ENCODE measurements at places on chromosomes 16 and 17.

DNA sequence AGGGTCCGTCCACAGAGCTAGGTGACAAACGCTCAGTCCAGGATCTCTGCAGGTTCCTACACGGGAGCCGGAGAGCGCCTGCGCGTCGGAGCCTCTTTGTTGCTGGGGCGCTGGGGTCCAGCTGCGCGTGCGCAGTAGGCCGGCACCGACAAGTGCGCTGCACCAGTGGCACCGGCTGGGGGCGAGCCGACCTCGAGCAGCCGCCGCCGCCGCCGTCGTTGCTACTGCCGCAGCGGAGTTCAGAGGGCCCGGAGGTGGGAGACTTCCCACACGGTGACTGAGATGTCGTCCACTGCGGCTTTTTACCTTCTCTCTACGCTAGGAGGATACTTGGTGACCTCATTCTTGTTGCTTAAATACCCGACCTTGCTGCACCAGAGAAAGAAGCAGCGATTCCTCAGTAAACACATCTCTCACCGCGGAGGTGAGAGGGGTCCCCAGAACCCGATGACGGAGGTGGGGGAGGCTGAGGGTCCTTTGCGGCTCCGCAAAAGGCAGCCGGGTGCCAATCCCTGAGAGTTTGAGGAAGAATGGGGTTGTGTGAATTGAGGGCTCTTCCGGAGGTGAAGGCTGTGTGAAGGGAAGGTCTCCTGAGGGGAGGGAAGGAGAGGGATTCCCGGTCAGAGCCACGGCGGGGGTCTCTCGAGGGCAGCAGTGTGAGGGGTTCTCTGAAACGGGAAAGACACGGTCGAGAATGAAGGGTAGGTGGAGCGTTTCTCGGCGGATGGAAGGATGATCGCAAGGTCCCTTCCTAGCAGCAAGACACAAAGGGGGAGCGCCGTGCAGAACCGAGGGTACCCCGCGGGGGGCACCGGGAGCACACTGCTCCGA, at the start of gene GDPD1:
Gene GDPD1, plus strand, starts transcription at position 184 of the 831 bp plus-strand sequence. Its CDS starts 99 bp downstream, at position 283.
- peak; percentile 97 for DNase-seq

- no peak for DNase-seq
These were observed 45.1 kb upstream of the NOS2 start for GRCh38 chr17:27845264-27846041.

- no peak for DNase-seq
These were observed 2.7 kb upstream of the RRAD start for GRCh38 chr16:66927918-66928649.

- no peak for DNase-seq
These were observed 46.9 kb downstream of the TK2 start for GRCh38 chr16:66503030-66503429.
